Tibial nerve (tissue), 4 donors: ENCODE measurements at places on chromosomes 5 and 9.

DNA sequence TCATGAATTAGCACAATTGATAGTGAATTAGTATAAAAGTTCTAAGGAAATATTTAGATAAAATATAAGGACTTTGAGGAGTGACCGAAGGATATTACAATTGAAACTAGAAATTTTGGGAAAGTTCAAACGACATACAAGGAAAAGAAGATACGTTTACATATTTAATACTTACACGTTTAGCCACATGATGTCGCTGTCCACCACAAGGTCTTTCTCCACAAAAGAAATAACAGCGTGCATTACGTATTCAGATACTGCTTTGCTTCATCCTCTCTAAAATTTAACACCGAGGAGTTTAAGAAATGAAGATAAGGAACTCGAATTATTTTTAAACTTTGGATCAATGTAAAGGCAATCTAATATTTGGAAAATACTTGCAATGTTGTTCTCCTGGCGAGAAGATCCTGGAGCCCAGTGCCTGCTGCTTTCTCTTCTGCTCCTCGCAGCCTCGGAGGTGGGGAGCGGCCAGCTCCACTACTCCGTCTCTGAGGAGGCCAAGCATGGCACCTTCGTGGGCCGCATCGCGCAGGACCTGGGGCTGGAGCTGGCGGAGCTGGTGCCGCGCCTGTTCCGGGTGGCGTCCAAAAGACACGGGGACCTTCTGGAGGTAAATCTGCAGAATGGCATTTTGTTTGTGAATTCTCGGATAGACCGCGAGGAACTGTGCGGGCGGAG, at the start of gene PCDHA3:
Gene PCDHA3 (plus strand): TSS at position 242 of the 678 bp plus-strand sequence.
- DNase-seq = peak; percentile 18
- no peaks in the 10 kb centered on the region for H3K36me3 ChIP-seq
- no peaks in the 10 kb centered on the region for H3K27me3 ChIP-seq
- no peak within 1 kb of the TSS for H3K27ac ChIP-seq
- no peaks in the 10 kb centered on the region for H3K4me1 ChIP-seq

GRCh38 chr9:126546036-126546435, 67.7 kb upstream of the LMX1B start:
- H3K36me3 ChIP-seq = no peaks in the 10 kb centered on the region
- no peak overlapping the region for H3K4me3 ChIP-seq
- no peaks in the 10 kb centered on the region for H3K4me1 ChIP-seq
- H3K27me3 ChIP-seq = no peaks in the 10 kb centered on the region
- no peak for DNase-seq
- H3K27ac ChIP-seq = no peak overlapping the region

DNA sequence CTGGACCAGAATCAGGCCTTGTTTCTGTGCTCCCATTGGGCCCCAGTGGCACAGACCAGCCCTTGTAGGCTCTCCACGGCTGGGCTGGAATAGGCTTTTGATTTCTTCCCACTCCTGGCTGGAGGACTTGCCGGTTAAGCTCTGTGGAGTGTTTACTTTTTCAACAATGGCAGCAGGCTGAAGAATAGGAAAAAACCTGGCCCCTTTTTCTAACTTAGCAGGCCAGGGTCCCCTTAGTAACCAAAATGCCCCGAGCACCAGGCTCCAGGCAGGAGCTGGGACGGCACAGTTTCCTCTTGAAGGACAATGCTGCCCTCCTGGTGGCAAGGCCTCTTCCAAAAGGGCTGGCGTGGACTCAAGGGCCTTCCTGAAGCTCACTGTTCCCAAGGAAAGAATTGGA, 230.3 kb downstream of the CRB2 start:
- H3K27ac ChIP-seq = no peak overlapping the region
- no peaks in the 10 kb centered on the region for H3K4me1 ChIP-seq
- no peaks in the 10 kb centered on the region for H3K27me3 ChIP-seq
- DNase-seq = no peak

GRCh38 chr9:108003526-108003925, 514.0 kb upstream of the KLF4 start:
- H3K36me3 ChIP-seq = no peaks in the 10 kb centered on the region
- DNase-seq = no peak
- no peak overlapping the region for H3K27ac ChIP-seq
- no peak overlapping the region for H3K4me3 ChIP-seq
- H3K27me3 ChIP-seq = no peaks in the 10 kb centered on the region
- no peaks in the 10 kb centered on the region for H3K4me1 ChIP-seq

GRCh38 chr5:74056107-74056788, 430.3 kb downstream of the ARHGEF28 start:
- H3K27me3 ChIP-seq = no peaks in the 10 kb centered on the region
- no peaks in the 10 kb centered on the region for H3K4me1 ChIP-seq
- no peaks in the 10 kb centered on the region for H3K36me3 ChIP-seq
- no peak overlapping the region for H3K4me3 ChIP-seq
- H3K27ac ChIP-seq = no peak overlapping the region

DNA sequence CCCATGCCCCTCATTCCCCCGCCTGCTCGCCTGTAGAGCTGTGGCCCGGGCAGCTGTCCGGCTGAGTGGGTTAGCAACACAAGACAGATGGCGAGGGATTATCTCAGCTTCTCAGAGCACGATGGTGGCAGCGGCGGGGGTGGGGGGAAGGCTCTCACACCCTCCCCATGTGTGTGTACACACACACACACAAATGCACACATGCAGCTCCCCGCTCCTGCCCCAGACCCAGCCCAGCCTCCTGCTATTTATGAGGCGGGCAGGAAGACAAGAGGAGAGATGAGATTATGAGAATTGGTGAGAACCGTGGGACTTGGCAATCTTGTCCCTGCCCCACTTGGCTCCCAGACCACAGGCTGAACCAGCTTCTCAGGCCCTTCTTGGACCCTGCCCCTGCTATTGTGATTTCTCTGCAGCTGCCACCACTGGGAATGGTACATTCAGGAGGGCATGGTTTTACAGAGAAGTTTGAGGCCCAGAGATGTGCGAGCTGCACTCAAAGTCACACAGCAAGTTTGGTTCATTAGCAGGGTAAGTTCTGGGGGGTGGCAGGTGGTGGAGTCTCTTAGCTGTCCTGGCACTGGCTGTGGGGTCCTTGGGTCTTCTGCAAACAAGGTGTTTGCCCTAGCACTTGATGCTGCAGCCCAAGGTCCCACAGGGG, 51.0 kb upstream of the PSD2 start:
- no peak for DNase-seq
- H3K27me3 ChIP-seq = peaks cover 6% of the 10 kb centered on the region
- no peaks in the 10 kb centered on the region for H3K36me3 ChIP-seq
- no peak overlapping the region for H3K4me3 ChIP-seq
- H3K27ac ChIP-seq = peak overlapping the region; percentile 92
- peaks cover 29% of the 10 kb centered on the region for H3K4me1 ChIP-seq

GRCh38 chr9:28820741-28821140, 1247.5 kb upstream of the C9orf72 start:
- H3K27ac ChIP-seq = no peak overlapping the region
- no peak for DNase-seq
- H3K4me3 ChIP-seq = no peak overlapping the region
- no peaks in the 10 kb centered on the region for H3K27me3 ChIP-seq
- H3K4me1 ChIP-seq = no peaks in the 10 kb centered on the region

DNA sequence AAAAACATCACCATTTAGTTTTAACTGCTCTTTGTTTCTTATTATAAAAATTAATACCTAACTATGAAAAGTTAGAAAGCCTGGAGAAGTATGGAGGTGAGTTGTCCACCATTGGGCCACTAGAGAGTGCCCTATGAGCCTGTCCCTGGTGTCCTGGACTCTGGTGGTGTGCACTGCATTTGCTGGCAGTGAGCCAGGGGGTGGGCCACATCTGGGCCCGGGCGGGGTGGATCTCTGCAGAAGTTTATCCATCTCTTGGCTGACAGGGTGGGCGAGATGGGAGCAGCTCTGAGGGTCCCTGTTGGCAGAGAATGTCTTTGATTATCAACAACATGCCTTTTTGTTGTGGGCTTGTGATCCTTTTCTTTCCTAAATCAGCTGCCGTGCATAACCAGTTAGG, 8.2 kb downstream of the TENT4A start:
- H3K27ac ChIP-seq = peak overlapping the region; percentile 79
- H3K27me3 ChIP-seq = no peaks in the 10 kb centered on the region
- H3K4me1 ChIP-seq = no peaks in the 10 kb centered on the region

DNA sequence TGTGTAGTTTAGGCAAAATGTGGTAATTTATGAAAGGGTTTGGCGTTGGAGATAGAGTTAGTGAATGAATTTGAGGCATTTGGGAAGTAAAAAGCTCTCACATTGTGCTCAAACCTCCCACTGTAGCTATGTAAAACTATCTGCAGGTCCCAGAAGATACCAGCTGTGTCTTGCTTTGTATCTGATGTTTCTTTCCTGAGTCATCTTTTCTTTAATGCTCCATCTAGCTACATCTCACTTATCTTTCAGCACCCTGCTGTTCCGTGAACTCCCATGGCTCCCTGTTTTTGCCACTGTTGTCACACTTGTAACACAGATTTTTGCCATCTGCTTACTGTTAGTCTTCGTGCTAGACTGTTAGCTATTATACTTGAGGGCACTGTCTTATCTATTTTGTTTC, 253.1 kb downstream of the NPR3 start:
- DNase-seq = no peak
- H3K4me1 ChIP-seq = no peaks in the 10 kb centered on the region
- H3K27ac ChIP-seq = no peak overlapping the region

- H3K36me3 ChIP-seq = no peaks in the 10 kb centered on the region
- H3K27ac ChIP-seq = peak overlapping the region; percentile 21
- H3K4me1 ChIP-seq = peaks cover 5% of the 10 kb centered on the region
- H3K27me3 ChIP-seq = no peaks in the 10 kb centered on the region
- no peak overlapping the region for H3K4me3 ChIP-seq
Measured at GRCh38 chr9:18608371-18608770, 134.4 kb downstream of the ADAMTSL1 start.

DNA sequence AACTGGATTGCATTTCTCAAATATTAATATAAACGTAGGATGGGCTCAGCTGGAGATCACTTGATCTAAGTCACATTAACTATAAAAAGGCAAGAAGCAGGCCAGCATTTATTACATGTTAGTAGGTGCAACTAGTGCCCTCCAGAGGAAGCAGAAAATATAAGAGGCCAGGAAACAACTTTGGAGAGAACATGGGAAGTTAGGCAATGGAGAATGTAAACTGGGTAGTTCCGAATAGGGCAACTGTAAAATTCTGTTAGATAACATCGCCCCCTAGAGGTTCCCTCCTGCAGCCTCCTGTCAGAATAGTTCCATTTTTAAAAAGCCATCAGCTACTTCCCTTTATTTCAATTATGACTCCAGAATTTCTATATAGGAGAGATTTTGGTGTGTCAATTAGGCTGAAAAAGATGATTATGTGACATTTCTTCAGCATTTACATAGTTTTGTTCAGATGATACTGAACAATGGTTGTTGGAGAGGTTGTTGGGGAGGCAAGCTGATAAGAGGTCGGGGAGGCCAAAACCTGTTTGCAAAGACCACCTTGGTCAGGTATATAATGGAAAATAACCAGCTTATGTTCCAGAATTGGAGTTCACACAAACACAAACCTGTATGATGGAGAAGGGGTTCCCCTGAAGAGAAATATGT, 22.4 kb downstream of the CCL28 start:
- H3K4me3 ChIP-seq = no peak overlapping the region
- H3K27me3 ChIP-seq = no peaks in the 10 kb centered on the region
- no peaks in the 10 kb centered on the region for H3K36me3 ChIP-seq
- H3K27ac ChIP-seq = peak overlapping the region; percentile 5
- DNase-seq = no peak

DNA sequence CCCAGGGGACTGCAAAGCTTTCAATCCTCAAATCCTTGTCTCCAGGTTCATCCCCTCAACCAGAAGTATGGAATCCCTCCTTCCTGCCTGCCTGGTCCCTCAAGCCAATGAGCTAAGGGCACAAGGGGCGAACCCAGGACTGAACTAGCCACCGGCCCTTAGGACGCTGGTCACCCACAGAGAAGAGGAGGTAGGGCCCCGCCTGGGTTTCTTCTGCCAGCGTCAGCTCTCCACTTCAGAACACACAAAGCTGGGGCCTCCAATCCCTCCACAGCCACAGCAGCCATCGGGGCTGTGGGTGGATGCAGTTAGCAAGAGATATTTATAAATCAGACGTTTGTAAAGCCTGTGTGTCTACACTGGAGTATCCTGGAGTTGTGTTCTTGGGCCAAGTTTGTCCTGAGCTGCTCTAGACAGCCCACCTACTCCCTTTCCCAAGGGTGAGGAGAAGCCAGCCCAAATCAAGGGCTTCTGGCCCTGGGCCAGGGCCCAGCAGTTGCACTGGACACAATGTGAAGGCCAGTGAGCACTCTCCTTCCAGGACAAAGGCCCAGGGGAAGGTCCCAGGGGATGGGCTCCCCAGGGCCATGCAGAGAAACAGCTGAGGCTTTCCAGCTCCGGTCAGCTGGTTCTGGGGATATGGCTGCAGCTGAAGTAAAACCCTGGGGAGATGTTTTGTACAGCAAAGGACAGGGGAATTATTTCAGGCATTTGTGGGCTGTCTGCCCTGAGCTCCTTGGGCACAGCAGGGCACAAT, 18.9 kb downstream of the AMBP start:
- H3K27ac ChIP-seq = no peak overlapping the region
- H3K4me1 ChIP-seq = peaks cover 5% of the 10 kb centered on the region
- no peaks in the 10 kb centered on the region for H3K27me3 ChIP-seq
- H3K36me3 ChIP-seq = peaks cover 40% of the 10 kb centered on the region

DNA sequence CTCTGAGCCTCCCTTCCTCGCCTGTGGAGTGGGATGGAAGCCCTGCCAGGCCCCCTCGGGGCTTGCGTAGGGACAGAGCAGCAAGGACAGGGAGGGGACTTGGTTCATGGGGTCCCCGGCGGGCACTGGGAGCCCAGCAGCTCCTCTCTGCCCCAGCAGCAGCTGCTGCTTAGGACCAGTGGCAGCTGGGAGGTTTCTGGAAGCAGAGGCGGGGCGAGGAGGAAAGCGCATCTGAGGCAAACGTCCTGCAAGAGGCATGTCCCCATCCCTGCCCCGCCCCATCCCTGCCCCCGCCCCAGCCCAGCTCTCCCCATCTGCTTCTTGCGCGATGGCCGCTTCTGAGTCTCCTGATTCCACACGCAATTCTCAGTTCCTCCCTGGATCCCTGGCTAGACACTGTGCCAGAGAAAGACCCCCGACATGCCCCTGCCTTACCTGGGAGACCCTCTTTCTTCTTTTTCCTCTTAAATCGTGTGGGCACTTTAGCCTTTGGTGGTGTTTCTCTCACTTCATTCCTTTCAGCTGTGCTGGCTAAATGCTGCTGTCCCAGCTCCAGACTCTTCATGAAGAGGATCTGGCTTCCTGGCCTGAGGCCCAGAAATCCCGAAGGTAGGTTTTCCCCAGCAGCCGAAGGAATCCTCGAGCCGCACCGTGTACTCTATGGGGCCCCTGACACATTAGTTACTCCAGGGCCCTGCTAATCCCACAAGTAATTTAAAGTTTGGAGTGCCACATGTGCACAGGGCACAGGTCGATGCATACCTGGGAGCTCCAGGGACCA, 4.4 kb upstream of the OR2S2 start:
- H3K4me3 ChIP-seq = no peak overlapping the region
- H3K4me1 ChIP-seq = no peaks in the 10 kb centered on the region
- no peak for DNase-seq
- no peaks in the 10 kb centered on the region for H3K27me3 ChIP-seq
- no peaks in the 10 kb centered on the region for H3K36me3 ChIP-seq

DNA sequence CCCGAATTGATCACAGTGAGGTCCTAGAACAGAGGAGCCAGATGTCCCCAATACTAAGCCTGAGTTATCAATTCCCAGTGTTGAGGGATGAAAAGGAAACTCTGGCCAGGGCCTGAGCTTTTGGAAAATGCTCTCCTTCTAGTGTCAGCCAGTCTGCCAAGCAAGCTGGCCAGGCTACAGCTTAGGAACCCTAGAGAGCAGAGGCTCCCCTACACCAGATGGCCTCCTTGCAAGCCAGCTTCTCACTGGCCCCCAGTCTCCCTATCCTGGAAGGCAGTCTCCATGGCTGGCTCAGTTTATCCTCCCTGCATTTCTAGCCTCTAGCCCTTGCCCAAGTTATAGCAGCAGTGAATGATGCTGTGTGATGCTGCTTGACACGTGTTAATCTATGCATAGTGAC, 204.7 kb upstream of the WWC1 start:
- no peaks in the 10 kb centered on the region for H3K27me3 ChIP-seq
- H3K4me1 ChIP-seq = no peaks in the 10 kb centered on the region
- no peak overlapping the region for H3K27ac ChIP-seq
- no peak for DNase-seq
- no peak overlapping the region for H3K4me3 ChIP-seq
- H3K36me3 ChIP-seq = no peaks in the 10 kb centered on the region
